Upper lobe of right lung (tissue), 1 donor: ENCODE measurements at places on chromosomes 13 and 19. TPM values are rescaled to one million over a fixed set of nuclear protein-coding genes. Genes with fewer than 3 reads are reported as not detected.

The TEX26 gene
- not detected for total RNA-seq

The F2RL3 gene
- 25.3 TPM for total RNA-seq

The NPAS1 gene
- total RNA-seq, result 1.3 TPM

The A1BG gene
- 12.7 TPM for total RNA-seq

The CNFN gene
- 0.87 TPM for total RNA-seq

The F10 gene
- total RNA-seq, result 7.9 TPM

The KIR3DL2 gene
- total RNA-seq, result 0.35 TPM

The PABPC3 gene
- 0.12 TPM for total RNA-seq

The IZUMO2 gene
- total RNA-seq, result not detected

The ZNF155 gene
- 8.7 TPM for total RNA-seq

The MARCHF2 gene
- 58.7 TPM for total RNA-seq

The ZNF221 gene
- total RNA-seq, result 3.9 TPM

The NTF4 gene
- 2.7 TPM for total RNA-seq

The ZNF135 gene
- total RNA-seq, result 4.1 TPM

The LILRB1 gene
- 23.6 TPM for total RNA-seq

The ZNF541 gene
- 0.26 TPM for total RNA-seq

The ZNF729 gene
- total RNA-seq, result not detected

The CALR3 gene
- total RNA-seq, result not detected

The ZSCAN4 gene
- not detected for total RNA-seq

The NAPSA gene
- total RNA-seq, result 1,895 TPM

The KLHL1 gene
- total RNA-seq, result not detected

The F7 gene
- 0.61 TPM for total RNA-seq

The PSG11 gene
- total RNA-seq, result not detected

The PGLYRP1 gene
- total RNA-seq, result 0.58 TPM

The PDE4C gene
- 7.6 TPM for total RNA-seq

The SYCN gene
- total RNA-seq, result not detected

The SLC10A2 gene
- total RNA-seq, result not detected

The SIGLEC8 gene
- total RNA-seq, result 2.1 TPM

The MEIOSIN gene
- not detected for total RNA-seq

The WDR88 gene
- not detected for total RNA-seq

The CEACAM20 gene
- total RNA-seq, result 0.35 TPM

The FARP1 gene
- 95.9 TPM for total RNA-seq

The PCDH8 gene
- total RNA-seq, result not detected

The DIAPH3 gene
- 4.6 TPM for total RNA-seq

The ZNF614 gene
- 7.6 TPM for total RNA-seq

The ADGRL1 gene
- 26.3 TPM for total RNA-seq

The OR7A5 gene
- total RNA-seq, result not detected

The EPSTI1 gene
- 24.7 TPM for total RNA-seq

The IL27RA gene
- 16.2 TPM for total RNA-seq

The PEPD gene
- total RNA-seq, result 78.4 TPM

The CEACAM6 gene
- total RNA-seq, result 732 TPM

The MYH14 gene
- 146 TPM for total RNA-seq

The ATP4B gene
- total RNA-seq, result not detected

The LENG9 gene
- 7.2 TPM for total RNA-seq

The CEACAM1 gene
- 13.1 TPM for total RNA-seq

The SUPT5H gene
- total RNA-seq, result 98.4 TPM

The TPGS1 gene
- total RNA-seq, result 19.9 TPM

The RAB4B gene
- total RNA-seq, result 45.4 TPM

The ADGRE3 gene
- 17.3 TPM for total RNA-seq

The CKM gene
- total RNA-seq, result 0.41 TPM

The C13orf42 gene
- total RNA-seq, result not detected

The RASAL3 gene
- 19.1 TPM for total RNA-seq

The ZNF536 gene
- total RNA-seq, result 0.09 TPM

The ZNF66 gene
- 6.7 TPM for total RNA-seq

The GRIN2D gene
- total RNA-seq, result 0.61 TPM

The LCP1 gene
- 234 TPM for total RNA-seq

The MOB3A gene
- total RNA-seq, result 58.8 TPM

The UBE2L5 gene
- not detected for total RNA-seq

The POU4F1 gene
- total RNA-seq, result not detected
